Thoracic aorta (tissue), 2 donors: ENCODE measurements at places on chromosomes 3 and 15.

DNA sequence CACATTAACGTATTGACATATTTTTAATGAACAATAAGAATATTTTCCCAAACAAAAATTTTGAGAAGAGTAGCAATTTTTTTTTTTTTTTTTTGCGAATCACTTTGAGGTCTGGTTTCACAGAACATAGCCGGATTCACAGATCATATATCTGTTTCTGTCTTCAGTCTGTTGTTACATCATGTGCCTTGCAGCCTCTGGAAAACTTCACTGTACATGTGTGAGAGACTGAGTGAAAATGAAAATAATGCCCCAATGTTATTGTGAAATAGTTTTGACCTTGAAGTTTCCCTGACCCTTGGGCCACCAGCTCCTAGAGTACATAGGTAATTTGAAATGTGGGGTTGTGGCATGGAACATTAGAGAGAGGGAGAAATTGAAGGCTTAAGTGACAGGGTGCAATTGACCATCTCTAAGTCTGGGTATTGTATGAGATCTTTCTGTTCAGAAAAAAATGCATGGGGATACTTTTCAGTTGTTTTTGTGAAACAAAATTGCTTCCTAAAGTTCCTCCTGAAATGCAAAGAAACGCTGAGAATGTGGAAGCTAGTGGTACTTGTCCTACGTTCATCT is 14.0 kb downstream of the ITPR1 start:
- no peak overlapping the region for H3K4me3 ChIP-seq
- H3K27me3 ChIP-seq, result no peaks in the 10 kb centered on the region
- no peaks in the 10 kb centered on the region for H3K36me3 ChIP-seq
- no peak for DNase-seq
- H3K4me1 ChIP-seq, result peaks cover 29% of the 10 kb centered on the region

DNA sequence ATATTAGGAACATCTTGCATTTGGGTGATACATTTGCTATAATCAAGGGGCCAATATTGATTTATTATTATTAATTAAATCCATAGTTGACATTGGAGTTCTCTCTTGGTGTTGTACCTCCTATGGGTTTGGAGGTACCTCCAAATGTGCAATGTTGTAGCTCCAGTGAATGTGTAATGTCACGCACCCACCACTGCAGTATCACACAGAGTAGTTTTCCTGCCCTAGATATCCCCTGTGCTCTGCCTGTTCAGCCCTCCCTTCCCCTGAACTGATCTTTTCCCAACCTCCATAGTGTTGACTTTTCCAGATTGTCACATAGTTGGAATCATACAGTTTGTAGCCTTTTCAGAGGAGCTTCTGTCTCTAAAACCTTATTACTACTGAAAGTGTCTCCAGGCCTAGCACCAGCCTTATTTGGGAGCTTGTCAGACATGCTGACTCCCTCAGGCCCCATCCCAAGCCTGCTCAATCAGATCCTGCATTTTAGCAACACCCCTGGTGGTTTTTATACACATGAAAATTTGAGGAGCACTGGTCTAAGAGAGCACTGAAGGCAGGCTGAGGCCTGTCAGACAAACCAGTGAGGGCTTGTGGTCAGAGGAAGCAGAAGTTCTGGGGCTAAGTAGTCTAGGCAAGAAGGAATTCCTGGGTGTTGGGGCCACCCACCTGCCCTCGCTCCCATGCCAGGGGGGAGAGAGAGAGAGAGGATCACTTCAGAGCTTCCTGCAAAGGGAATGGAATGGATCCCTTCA is 73.4 kb downstream of the SLC6A11 start:
- no peaks in the 10 kb centered on the region for H3K4me1 ChIP-seq
- no peak overlapping the region for H3K4me3 ChIP-seq
- H3K27ac ChIP-seq, result no peak overlapping the region
- DNase-seq, result no peak
- H3K27me3 ChIP-seq, result no peaks in the 10 kb centered on the region
- H3K36me3 ChIP-seq, result no peaks in the 10 kb centered on the region

DNA sequence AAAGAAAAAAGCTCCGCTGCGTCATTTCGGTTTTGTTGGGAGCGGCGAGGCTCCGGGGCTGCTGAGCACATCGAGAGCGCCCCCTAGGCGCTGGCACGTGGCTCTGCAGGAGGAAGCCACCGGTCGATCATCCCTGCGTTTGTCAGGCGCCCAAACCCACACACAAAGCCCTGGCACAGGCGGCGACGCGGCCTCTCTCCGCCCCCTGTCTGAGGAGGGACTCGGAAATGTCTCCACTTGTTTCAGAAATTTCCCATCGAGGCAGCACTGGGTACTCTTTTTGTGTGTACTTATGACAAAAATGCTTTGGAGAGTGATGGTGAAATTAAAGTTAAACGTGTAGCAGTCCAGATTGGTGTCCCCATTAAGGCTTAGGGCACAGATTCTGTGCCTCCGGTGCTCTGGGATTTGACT is 407.3 kb upstream of the ONECUT1 start:
- no peak overlapping the region for H3K27ac ChIP-seq
- peak overlapping the region; percentile 46 for H3K4me3 ChIP-seq
- DNase-seq, result no peak
- no peaks in the 10 kb centered on the region for H3K27me3 ChIP-seq

DNA sequence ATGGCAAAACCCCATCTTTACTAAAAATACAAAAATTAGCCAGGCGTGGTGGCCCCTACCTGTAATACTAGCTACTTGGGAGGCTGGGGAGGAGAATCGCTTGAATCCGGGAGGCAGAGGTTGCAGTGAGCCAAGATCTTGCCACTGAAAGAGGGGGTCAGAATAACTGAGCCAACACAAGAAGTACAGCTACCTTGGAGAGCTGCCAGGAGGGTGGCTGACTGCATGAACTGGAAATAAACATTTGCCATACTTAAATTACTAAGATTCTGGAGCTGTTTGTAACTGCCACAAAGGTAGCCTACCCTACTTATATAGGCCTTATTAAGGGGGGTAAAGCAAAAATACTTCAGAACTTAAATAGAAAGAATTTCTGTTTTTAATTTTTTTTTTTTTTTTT is 15.4 kb upstream of the PIK3CB start:
- no peak for DNase-seq
- H3K4me1 ChIP-seq, result no peaks in the 10 kb centered on the region
- no peak overlapping the region for H3K27ac ChIP-seq
- no peaks in the 10 kb centered on the region for H3K27me3 ChIP-seq
- H3K4me3 ChIP-seq, result no peak overlapping the region
- H3K36me3 ChIP-seq, result no peaks in the 10 kb centered on the region

DNA sequence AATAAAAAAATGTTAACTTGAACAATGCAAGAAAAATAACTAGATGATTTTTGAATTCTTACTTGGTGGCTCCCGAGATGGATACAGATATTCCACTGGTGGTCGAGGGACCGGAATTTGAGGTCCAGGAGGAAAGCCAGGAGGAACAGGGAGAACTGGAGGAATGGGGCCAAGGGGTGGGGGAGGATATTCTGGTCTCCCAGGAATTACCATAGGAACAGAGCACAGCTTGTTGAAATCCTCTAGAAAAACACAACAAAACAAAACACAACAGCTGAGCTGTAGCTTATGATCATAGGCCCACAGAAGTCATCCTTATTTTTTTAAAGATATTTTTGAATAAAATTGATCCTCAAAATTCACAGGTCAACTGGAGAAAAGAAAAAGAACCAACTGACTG is 129.4 kb downstream of the FBN1 start:
- no peak for DNase-seq
- H3K4me3 ChIP-seq, result no peak overlapping the region
- H3K4me1 ChIP-seq, result no peaks in the 10 kb centered on the region
- H3K27me3 ChIP-seq, result no peaks in the 10 kb centered on the region
- no peak overlapping the region for H3K27ac ChIP-seq
- H3K36me3 ChIP-seq, result peaks cover 19% of the 10 kb centered on the region

GRCh38 chr15:85408270-85408746 is 27.9 kb downstream of the AKAP13 start:
- peak overlapping the region; percentile 47 for H3K27ac ChIP-seq
- no peaks in the 10 kb centered on the region for H3K36me3 ChIP-seq
- H3K27me3 ChIP-seq, result no peaks in the 10 kb centered on the region
- H3K4me1 ChIP-seq, result peaks cover 53% of the 10 kb centered on the region
- DNase-seq, result no peak
- H3K4me3 ChIP-seq, result peak overlapping the region; percentile 6

DNA sequence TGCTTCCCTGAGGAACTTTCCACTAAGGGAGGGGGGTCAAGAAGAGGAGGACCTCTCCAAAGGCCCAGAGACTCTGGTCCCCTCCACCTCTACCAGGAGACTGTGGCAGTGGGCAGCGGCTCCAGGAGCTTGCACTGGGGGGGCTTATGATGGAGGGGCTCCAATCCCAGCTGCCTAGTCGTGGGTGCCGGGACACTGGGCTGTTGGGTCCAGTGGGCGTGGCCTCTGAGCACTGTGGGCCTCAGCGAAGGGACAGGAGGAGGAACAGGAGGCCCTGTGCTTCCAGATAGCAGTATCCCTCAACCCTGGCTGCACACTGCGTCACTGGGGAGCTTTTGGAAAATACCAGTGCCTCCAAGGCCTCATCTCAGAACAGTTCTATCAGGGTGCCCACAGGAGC is 13.5 kb upstream of the DLL4 start:
- no peaks in the 10 kb centered on the region for H3K36me3 ChIP-seq
- no peak for DNase-seq
- no peak overlapping the region for H3K4me3 ChIP-seq
- no peaks in the 10 kb centered on the region for H3K4me1 ChIP-seq

DNA sequence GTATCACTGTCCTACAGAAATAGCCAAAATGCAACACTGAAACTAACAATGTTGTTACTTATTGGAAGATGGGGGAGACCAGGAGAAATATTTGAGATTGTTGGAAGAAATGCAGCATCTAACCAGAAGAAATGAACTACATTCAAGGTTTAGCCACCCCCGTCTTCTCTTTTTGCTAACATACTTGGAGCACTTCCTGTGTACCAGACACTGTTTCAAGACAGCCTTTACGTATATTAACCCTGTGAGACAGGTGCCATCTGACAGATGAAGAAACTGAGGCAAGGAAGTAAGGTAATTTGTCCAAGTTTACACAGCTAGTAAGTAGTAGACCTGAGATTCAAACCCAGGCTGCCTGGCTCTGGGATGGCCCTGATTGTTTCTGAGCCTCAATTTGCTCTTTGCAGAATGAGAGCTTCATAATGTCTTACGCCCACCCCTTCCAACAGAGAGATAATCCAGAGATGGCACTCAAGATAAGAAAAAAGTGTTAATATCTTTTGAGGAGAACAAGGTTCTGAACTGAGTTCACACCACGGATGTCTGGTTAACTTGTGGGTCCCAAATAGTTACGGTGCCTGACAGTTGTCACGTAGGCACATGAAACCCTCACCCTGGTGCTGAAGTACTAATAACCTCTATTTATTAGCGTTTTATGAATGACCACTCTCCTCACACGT is 26.1 kb downstream of the RASGRP1 start:
- peaks cover 4% of the 10 kb centered on the region for H3K4me1 ChIP-seq
- no peak overlapping the region for H3K4me3 ChIP-seq
- DNase-seq, result no peak
